ENCODE measurements at places on chromosomes 16 and 17.

- DNase-seq: no peak
Observed at GRCh38 chr17:28796062-28796461, 46.5 kb downstream of the FAM222B start.

- no peak for DNase-seq
Observed at GRCh38 chr16:27084307-27085028, 17.7 kb downstream of the C16orf82 start.

DNA sequence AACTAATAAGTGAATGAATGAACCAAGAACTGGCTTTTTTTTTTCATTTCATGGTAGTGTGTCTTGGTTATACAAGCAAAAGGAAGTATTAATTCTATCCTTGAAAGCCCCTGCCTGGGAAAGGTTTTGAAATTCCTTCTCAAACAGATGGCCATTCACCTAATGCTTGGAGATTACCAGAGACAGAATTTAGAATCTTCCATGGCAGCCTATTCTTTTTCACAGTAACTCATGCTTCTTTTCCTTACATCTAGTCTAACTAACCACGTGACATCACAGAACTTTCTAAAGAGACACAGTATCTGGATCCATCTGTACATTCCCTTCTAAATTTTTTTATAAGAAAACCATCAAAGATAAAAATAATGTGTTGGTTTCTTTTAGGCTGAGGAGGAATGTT is 151.6 kb downstream of the FTO start:
- DNase-seq: no peak

- no peak for DNase-seq
Observed at GRCh38 chr17:69820876-69821473, 254.1 kb upstream of the KCNJ16 start.

- no peak for DNase-seq
Observed at GRCh38 chr16:86799367-86799766, 221.0 kb downstream of the FOXL1 start.

GRCh38 chr17:47649972-47650524 is 329 bp downstream of the KPNB1 start:
- no peak for DNase-seq

GRCh38 chr17:75392559-75392958 is 12.9 kb downstream of the GRB2 start:
- DNase-seq: no peak
